Stimulated activated CD4-positive, alpha-beta T cell treated with anti-CD3 and anti-CD28 coated beads, Interleukin-12 subunit alpha, Interleukin-12 subunit beta, amount 100 ng/mL, for 24 hours (primary cell): ENCODE measurements at places on chromosomes 3 and 15.

DNA sequence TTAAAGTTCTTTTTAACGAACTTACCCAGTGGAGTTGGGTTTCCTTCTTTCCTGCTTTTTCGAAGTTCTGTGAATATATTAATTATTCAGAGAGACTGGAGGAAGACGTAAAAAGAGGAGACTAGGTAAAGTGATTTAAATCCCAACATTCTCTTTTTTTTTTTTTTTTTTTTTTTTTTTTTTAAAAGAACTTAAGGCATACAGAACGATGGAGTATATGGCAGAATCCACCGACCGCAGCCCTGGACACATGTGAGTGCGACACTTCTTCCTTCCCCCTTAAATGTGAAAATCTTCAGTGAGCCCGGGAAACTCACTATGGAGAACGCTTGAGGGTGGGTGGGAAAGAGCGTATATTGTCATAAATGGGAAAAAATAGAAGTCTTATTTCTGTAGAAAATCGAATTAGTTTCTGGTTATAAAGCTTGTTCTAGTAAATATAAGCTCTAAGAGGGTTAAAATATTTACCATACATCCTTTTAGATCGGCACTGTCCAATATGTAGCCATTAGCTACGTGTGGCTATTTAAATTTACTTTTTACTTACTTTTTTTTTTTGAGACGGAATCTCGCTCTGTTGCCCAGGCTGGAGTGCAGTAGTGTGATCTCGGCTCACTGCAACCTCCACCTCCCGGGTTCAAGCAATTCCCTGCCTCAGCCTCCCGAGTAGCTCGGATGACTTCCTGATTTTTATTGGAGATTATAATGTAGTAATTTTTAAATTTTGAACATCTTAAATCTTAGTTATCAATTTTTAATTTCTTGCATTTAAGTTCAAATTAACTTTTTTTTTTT lies 892 bp downstream of the NMD3 start:
- peak; percentile 8 for DNase-seq

DNA sequence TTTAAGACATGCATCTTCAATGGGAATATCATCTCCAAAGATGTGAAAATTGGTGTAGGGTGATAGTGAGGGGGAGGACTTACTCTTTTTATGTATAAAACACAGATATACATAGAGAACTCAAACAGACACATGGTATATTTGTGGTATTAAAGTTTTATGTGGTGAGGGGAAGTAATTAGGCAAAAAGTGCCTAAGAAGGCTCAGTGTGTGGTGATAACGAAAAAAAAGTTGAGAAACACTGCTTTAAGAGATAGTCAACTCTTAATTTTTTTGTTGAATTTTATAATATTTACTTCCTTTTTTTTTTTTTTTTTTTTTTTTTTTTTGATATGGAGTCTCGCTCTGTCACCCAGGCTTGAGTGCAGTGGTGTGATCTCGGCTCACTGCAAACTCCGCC lies 174.2 kb upstream of the FRMD4B start:
- DNase-seq: no peak

DNA sequence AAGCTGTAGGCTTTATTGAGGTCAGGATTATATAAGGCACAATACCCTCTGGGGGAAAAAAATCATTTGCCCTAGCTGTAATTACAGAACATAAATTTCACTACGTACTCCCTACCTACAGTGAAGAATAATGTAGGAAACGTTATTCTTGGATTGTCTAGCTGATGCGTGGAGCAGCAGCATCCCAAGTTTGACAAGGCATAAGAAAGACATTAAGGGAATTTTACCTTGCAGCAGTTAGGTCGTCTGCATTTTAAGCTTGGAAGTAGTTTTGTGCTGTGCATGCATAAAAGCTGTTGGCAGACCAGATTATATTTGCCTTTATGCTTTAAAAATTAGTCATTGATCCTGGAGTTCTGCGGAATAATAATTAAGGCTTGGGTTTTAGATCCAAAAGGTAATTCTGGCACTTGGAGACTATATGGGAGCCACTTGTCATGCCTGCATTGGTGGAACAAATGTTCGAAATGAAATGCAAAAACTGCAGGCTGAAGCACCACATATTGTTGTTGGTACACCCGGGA lies 2.2 kb downstream of the EIF4A2 start:
- DNase-seq: no peak

GRCh38 chr15:92843326-92843725 lies 56.8 kb upstream of the CHD2 start:
- no peak for DNase-seq

- no peak for DNase-seq
These were observed 68.5 kb downstream of the WWTR1 start for GRCh38 chr3:149589332-149589731.

DNA sequence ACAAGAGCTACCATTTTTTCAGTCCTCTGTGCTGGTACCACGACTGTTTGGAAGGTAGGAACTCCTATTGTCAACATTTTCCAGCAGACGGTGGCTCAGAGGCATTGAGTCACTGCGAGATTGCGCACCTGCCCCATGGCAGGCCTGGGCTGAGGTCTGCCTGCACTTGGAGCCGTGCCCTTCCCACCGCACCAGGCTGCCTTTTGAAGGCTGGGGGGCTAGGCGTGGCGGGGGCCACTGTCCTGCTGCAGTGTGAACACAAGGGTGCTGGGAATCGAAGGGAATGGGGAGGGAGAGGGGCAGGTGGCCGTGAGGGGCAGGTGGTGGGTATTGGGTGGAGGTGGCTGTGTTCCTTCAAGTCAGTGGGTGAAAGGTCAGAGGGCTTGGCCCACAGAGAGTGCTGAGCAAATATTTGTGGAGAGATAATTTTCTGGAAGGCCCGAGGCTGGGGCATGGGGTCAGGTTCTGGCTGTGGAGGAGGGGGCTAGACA lies 16.3 kb downstream of the SNX33 start:
- DNase-seq: no peak
